ENCODE measurements at places on chromosomes 7 and 10. TPM values are rescaled to one million over a fixed set of nuclear protein-coding genes. Genes with fewer than 3 reads are reported as not detected.

The NODAL gene
- total RNA-seq, result not detected

The ANKRD1 gene
- not detected for total RNA-seq

The BICC1 gene
- 0.11 TPM for total RNA-seq

The ASB10 gene
- total RNA-seq, result not detected

The MRLN gene
- not detected for total RNA-seq

DNA sequence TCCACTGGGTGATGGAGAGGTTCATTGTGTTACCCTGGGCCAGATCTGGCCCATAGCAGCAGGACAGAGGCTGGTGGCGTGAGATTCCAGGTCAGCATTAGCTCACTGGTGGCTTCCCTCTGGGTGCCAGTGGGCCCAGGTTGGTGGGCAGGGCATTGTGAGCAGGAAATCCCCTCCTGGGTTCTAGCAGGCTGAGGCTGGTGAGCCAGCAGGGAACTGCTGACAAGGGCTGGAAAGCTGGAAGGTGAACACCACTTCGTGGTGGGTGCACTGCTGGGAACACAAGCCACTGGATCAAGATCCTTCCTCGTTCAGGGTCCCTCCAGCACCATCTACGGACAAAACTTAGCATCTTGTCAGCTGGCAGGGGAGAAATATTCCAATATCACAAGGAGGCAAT lies 259.2 kb upstream of the FZD1 start:
- no peak for DNase-seq
- H3K36me3 ChIP-seq, result no peaks in the 10 kb centered on the region
- no peaks in the 10 kb centered on the region for H3K27me3 ChIP-seq
- no peak overlapping the region for H3K27ac ChIP-seq

GRCh38 chr7:104804696-104805095 lies 209.3 kb upstream of the KMT2E start:
- H3K4me3 ChIP-seq, result no peak overlapping the region
- H3K27me3 ChIP-seq, result peaks cover 4% of the 10 kb centered on the region
- no peaks in the 10 kb centered on the region for H3K4me1 ChIP-seq
- no peak for DNase-seq

- no peak for DNase-seq
- no peaks in the 10 kb centered on the region for H3K4me1 ChIP-seq
- no peak overlapping the region for H3K4me3 ChIP-seq
- no peaks in the 10 kb centered on the region for H3K27me3 ChIP-seq
Measured at GRCh38 chr7:101902680-101903514, 85.5 kb downstream of the CUX1 start.

DNA sequence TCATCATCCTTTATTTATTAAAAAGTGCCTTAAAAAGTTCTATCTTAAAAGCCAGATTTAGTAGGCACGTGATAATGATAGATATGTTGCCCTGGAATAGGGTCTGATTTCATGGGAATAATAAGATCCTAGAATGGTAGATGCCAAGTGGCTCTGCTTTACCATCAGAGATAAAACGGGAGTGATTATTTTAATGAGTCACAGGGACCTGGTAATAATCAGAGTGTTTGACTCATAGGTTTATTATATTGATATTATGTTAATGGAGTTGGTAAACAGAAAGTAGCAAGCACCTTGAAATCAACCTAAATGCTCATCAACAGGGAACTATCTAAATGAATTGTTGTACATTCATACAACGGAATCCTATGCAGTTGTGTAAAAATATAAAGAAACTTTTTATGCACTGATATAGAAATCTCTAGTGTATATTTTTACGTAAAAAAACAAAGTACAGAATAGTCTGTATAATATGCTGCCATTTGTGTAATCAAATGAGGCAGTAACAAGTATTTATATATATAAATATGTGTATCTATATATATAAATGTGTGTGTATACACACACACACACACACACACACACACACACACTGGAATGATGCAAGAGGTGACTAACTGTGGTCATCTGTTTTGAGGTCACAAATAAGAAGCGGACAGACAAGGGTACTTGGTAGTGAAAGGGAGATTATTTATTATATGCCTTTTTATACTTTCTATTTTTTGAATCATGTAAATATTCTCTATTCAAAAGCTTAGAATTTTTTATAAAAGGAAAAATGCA lies 78.6 kb upstream of the DYNC1I1 start:
- no peak for DNase-seq
- no peaks in the 10 kb centered on the region for H3K36me3 ChIP-seq
- H3K4me1 ChIP-seq, result peaks cover 3% of the 10 kb centered on the region
- H3K27me3 ChIP-seq, result peaks cover 2% of the 10 kb centered on the region

DNA sequence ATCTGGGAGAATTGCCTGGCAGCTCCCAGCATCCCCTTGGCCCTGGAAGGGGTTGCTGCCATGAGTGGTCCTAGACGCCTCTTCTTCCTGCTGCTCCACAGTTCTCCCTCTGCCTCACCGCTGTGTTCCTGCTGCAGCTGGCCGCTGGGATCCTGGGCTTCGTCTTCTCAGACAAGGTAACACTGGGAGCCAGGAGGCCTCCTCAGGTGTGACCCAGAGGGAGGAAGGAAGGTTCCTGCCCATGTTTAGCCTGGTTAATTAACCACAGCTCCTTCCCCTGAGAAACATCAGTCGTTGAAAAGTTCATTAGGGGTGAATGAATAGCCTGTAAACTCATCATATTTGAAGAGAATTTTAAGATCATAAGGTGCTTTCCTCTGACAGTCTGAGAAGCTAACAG lies 18.2 kb downstream of the TSPAN33 start:
- H3K27ac ChIP-seq, result no peak overlapping the region
- H3K27me3 ChIP-seq, result peaks cover 2% of the 10 kb centered on the region
- no peak for DNase-seq
- no peak overlapping the region for H3K4me3 ChIP-seq
- H3K4me1 ChIP-seq, result no peaks in the 10 kb centered on the region

- H3K36me3 ChIP-seq, result no peaks in the 10 kb centered on the region
- no peaks in the 10 kb centered on the region for H3K4me1 ChIP-seq
- H3K27ac ChIP-seq, result no peak overlapping the region
- DNase-seq, result no peak
- peaks cover 12% of the 10 kb centered on the region for H3K27me3 ChIP-seq
Measured at GRCh38 chr10:43913676-43914235, 265.1 kb upstream of the ZNF32 start.

- H3K36me3 ChIP-seq, result no peaks in the 10 kb centered on the region
- no peak overlapping the region for H3K4me3 ChIP-seq
- no peak for DNase-seq
- H3K4me1 ChIP-seq, result peaks cover 5% of the 10 kb centered on the region
- H3K27ac ChIP-seq, result no peak overlapping the region
Measured at GRCh38 chr7:148978091-148978490, 50.2 kb downstream of the PDIA4 start.

GRCh38 chr7:73448609-73449008 lies 15.0 kb downstream of the FZD9 start:
- peak overlapping the region; percentile 16 for H3K27ac ChIP-seq
- no peak for DNase-seq
- H3K4me1 ChIP-seq, result peaks cover 22% of the 10 kb centered on the region
- H3K27me3 ChIP-seq, result no peaks in the 10 kb centered on the region
- H3K4me3 ChIP-seq, result no peak overlapping the region
- H3K36me3 ChIP-seq, result peaks cover 88% of the 10 kb centered on the region

- H3K4me3 ChIP-seq, result no peak overlapping the region
- no peaks in the 10 kb centered on the region for H3K4me1 ChIP-seq
- DNase-seq, result no peak
- no peaks in the 10 kb centered on the region for H3K36me3 ChIP-seq
- H3K27ac ChIP-seq, result no peak overlapping the region
Measured at GRCh38 chr7:95309951-95310350, 14.4 kb downstream of the PON1 start.

DNA sequence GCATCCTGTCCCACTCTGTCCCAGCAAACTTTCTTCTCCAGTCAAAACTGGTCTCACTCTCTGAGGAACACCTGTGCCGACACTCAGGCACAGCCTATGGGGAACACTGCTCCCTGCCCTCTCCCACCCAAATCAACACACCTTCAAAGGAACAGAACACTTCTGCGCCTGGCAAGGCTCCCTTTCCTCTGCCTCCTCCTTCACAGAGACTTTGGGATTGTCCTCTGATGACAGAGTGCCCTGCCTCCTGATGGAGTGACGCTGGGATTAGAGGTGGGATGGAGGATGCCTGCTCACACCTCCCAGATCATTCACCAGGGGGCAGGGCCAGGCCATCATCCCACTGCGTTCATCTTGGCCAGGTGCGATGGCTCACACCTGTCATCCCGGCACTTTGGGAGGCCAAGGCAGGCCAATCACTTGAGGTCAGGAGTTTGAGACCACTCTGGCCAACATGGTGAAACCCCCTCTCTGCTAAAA lies 26.5 kb downstream of the KLF6 start:
- no peak for DNase-seq
- peaks cover 75% of the 10 kb centered on the region for H3K4me1 ChIP-seq
- peaks cover 10% of the 10 kb centered on the region for H3K36me3 ChIP-seq
- no peak overlapping the region for H3K4me3 ChIP-seq

DNA sequence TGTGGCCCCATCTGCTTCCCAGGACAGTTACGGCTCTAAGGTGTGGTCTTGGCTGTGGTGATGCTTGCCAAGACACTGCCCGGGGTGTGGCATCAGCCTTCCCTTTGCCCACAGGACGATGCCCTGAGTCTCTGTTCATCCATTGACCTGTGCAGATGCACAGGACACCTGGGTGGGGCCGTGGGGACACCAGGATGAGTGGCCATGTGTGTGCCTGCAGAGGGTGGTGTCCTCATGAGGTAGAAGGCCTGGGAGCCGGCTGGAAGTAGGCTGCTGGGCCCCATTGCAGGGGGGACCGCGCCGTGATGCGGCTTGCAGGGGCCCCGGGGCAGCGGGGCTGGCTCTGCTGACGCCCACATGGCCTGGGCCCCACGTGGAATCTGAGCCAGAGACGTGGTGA lies 22.4 kb upstream of the PWWP2B start:
- DNase-seq, result no peak
- H3K4me1 ChIP-seq, result peaks cover 2% of the 10 kb centered on the region
- H3K4me3 ChIP-seq, result no peak overlapping the region
- H3K27ac ChIP-seq, result no peak overlapping the region

DNA sequence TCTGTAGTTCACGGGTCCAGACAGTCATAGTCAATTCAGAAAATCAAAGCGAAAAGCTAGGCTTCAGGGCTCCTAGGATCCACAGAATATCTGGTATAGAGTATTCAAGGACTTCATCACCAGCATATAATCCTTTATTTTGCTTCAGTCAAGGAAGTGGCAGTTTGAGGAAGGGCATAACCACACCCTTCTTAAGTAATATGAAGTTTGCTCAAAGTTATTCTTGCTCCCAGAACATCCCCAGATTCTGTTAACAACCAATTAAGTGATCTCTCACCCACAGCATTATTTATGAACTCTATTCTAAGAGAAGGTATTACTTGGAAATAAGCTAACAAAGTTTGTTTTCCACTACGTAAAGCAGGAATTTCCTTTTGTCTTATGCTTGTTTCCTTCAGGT lies 13.2 kb downstream of the CWF19L1 start:
- H3K36me3 ChIP-seq, result peaks cover 74% of the 10 kb centered on the region
- H3K4me3 ChIP-seq, result no peak overlapping the region
- no peaks in the 10 kb centered on the region for H3K27me3 ChIP-seq
- no peak overlapping the region for H3K27ac ChIP-seq
- H3K4me1 ChIP-seq, result peaks cover 1% of the 10 kb centered on the region

Measured in activated T-helper 2 cell treated with anti-CD3 and anti-CD28 coated beads, Interferon-gamma antibody, Interleukin-2, Interleukin-4, amounts not matched to agents 10 μg/mL and 5 μg/mL and 100 μg/mL, durations not matched to agents 14 hours and 24 hours and 36 hours (primary cell).